GF-D8 (cell line): ENCODE measurements at places on chromosomes 5 and 9.

GRCh38 chr9:82757924-82758323, 305.0 kb downstream of the RASEF start:
- DNase-seq: no peak

DNA sequence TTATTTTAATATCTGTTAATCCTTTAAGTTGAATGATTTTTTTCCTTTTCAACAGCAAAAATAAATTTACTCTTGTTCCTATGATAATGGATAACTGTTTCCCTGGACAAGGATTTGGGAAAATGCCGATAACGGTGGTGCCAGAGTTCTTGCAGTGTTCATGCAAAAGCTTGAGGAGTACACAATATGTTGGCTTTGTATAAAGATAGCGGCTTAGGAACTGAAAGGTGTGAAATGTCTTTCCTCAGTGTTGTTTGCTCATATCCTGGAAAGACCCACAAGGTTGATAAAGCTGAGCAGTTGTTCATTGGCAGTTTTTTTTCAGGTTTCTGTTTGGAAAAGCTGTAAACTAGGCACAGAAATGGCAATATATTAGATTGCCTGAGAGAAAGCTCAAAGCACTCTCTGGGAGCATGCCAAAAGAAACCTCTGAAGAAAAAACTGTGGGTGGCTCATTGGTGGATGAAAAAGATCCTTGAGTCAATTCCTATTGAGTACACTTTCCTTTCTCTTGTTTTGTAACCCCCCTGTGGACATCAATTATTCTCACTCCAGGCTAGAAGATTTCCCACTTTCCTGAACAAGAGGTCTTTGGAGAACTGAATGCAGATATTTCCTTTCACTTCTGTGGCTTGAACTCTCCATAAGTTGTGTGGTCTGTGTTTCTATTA, 117.2 kb upstream of the RGMB start:
- no peak for DNase-seq

- DNase-seq: no peak
These were observed 14.0 kb downstream of the OR13J1 start for GRCh38 chr9:35856206-35856605.

GRCh38 chr5:95590880-95591279, 29.0 kb upstream of the GPR150 start:
- DNase-seq: peak; percentile 7

- DNase-seq: no peak
These were observed 203.3 kb downstream of the ADAMTS12 start for GRCh38 chr5:33688526-33688925.

- DNase-seq: no peak
These were observed 79.3 kb upstream of the OTULINL start for GRCh38 chr5:14502294-14502690.

DNA sequence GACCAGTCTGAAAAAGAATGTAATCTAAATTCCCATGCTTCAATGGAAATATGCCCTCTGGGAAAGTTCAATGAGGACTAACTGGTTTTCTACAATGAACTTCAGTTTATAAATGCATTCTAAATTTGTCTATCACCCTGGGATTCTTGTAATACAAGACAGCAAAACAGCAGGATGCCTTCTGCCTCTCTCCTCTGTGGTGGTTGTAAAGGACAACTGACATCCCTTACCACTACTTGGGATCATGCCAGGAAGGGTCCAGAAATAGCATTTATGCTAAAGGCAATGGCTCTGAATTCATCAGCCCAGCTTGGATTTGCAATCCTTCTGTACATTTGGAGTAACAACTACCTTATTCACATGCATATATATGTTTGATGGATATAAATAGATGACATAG, 97.3 kb upstream of the ADAMTS16 start:
- no peak for DNase-seq

GRCh38 chr9:125634040-125634717, 72.8 kb downstream of the MAPKAP1 start:
- no peak for DNase-seq

GRCh38 chr9:29928072-29928471, 2354.8 kb upstream of the C9orf72 start:
- no peak for DNase-seq

DNA sequence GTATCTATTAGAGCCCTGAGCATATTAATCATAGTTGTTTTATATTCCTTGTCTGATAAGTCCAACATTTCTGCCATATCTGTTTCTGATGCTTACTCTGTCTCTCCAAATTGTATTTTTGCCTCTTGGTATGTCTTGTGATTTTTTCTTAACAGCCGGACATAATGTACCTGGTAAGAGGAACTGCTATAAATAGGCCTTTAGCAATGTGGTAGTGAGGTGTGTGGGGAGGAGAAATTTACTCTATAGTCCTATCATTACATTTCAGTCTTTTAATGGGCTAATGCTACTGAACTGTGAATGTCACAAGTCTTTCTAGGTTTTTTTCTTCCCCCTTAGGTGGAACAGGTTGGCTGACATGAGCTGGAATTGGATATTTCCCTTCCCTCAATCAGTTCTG, 176.1 kb upstream of the FGF10 start:
- DNase-seq: no peak

- DNase-seq: no peak
These were observed 38.1 kb downstream of the ITGA1 start for GRCh38 chr5:52825826-52826225.

DNA sequence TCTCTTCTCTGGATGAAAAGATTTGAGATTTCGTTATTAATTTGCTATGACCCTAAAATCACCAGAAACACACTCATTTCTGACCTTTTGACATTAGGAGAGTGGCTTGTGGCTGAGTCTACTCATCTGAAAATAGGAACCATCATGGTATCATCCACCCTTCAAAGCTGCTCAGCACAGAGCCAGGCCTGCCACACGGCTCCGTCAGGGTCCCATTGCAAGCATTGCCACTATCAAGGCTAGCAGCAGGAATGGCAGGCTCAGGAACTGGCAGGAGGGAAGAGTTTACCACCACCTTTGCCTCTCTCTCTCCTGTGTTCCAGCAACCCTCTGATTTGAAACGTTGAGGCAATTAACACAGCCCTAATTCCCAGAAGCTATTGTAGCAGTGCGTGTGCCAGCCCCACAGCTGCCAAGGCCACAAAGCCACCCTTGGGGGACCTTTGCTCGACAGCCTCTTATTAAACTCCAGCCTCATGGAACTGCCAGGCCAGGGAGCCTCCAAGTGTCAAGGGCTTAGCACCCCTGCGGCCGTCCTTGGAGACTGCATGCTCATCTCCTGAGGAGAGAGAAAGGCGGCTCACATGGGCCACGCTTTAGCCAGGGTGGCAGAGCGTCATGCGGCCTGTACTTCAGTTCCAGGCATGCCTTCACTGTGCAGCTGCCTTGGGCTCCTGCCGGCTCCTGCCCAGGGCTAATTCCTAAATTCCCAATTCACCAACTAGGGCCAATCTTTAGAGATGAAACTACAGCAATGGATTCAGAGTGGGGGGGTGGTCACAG, 145.9 kb downstream of the ROR2 start:
- no peak for DNase-seq

GRCh38 chr9:126501383-126502331, 112.1 kb upstream of the LMX1B start:
- DNase-seq: no peak

GRCh38 chr9:130895481-130896232, 955 bp downstream of the QRFP start:
- no peak for DNase-seq

GRCh38 chr9:928363-929042, 48.0 kb upstream of the DMRT3 start:
- DNase-seq: no peak

DNA sequence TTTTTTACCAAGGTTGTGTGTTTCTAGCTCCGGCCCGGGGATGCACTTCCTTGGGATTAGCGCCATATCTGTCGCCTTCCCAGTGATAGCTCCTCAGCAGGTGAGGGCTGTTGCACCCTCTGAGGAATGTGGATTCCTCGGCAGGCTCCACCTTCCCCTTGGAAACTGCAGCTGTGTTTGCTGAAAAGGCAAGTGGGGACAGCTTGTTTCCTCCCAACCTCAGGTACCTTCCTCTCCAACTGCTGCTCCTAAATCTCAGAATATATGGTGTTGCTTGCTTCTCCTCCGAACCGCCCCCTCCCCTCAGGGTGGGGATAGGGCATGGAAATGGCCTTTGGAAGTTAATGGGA, 1.3 kb downstream of the SLC1A1 start:
- DNase-seq: no peak

DNA sequence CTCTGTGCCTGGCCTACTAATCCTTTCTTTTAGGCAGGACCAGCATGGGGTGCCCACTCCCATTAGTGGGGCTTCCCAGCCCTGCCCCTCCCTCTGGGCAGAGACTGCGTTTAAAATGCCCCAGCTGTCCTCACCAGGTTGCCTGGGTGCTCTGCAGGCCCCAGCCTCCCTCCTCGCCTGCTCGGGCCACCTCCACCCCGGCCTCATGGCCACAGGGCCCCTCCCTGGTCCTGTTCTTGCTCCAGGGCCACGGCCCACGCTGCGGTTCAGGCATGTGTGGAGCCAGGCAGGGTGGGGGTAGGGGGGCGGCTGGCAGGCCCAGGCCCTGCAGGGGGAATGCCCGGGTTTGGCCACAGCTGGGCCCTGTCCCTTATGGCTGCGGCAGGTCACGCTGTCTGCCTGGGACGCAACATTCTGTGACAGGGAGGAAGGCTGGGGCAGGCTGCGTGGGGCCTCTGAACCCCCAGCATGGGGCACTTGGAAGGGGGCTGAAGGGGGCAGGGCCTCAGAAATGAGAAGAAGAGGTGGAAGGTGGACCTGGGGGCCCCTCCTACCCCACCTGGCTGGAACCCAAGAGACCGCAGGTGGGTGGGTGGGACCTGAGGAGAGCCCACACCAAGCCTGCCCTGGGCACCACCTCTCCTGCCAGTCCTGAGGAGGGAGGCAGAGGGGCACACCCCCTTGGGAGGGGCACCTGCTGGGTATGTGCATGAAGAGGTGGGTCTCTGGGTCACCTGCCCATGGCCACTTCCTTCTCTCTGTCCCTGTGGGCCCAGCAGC, at the start of gene LCN12:
Gene LCN12 (plus strand): TSS at position 733 of the 780 bp plus-strand sequence. CDS start 55 bp downstream, outside the sequence.
- no peak for DNase-seq

DNA sequence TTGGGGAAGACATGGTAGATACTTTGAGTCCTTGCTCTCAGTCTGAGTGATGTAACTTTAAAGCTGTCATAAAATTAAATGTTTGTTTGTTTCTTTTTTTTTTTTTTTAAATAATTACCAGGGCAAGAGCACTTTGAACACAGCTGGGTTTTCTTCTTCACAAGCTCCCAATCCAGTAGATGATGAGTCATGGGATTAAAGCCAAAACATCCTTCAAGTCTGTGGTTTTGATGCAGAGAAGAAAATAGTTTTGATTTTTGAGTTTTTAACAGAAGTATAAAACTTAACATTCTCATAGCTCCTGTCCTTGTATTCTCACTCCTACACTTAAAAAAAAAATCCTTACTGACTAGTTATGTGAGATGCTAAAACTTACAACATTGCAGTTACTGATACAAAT, 34.8 kb upstream of the IL31RA start:
- DNase-seq: no peak

DNA sequence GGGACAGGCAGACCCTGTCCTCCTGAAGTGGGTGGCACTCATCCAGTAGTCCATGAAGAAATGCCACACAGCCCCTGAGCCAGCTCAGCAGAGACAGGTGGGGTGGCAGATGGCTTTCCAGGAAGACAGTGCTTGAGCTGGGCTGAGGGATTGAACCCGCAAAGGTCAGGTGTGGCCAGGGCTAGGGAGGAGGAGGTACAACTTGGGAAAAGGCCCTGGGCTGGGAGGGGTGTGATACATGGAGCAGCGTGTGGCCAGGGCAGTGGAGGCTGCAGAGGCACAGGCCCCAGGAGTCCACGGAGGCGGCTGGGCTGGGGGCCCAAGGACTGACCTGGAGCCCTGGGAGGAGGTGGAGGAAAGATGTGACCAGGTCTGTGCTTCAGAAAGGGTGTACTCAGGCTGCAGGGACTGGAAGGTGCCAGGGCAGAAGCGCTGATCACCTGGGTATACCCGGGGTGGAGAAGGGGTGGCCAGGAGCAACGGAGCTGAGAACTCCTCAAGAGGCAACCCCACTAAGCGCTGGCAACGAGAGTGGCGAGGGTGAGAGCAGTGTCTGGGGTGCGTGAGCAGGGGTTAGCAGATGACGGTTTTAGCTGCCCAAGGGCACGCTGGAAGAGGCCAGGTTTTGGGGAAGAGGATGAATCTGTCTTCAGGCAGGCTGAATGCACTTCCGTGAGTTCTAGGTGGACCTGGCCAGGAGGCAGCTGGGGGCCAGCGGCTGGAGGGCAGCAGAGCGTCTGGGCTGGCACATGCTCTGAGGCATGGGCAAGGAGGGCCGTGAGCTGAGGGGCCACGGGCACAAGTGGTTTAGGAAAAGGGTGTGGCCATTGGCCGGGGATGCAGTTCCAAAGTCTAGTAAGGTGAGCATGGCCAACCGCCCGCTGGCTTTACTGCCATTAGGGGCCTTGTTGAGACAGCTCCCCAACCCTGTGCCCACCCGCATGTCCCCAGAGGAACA, 3.9 kb upstream of the RABL6 start:
- DNase-seq: no peak

- DNase-seq: no peak
These were observed 605.4 kb downstream of the TLE1 start for GRCh38 chr9:81083854-81084512.

GRCh38 chr5:179427032-179427675, 81.9 kb upstream of the ADAMTS2 start:
- DNase-seq: no peak

DNA sequence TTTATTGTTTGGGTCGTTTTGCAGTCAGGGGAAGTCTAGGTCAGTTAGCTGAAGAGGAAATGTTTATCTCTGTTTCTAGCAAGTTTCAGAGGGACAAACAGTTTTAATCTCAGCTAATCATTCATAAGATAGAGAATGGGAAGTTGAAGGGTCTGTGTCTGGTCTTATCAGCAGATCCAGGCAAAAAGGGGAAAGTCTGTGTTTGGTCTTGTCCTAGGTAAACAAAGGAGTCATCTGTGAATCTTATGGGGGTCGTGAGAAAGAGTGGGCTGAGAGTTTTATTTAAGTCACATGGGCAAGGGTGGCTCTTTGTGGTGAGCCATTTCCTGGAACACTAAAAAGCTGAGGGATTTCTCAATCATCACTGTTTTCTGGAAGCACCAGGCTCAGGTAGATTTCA, 5.6 kb upstream of the SNCAIP start:
- no peak for DNase-seq

DNA sequence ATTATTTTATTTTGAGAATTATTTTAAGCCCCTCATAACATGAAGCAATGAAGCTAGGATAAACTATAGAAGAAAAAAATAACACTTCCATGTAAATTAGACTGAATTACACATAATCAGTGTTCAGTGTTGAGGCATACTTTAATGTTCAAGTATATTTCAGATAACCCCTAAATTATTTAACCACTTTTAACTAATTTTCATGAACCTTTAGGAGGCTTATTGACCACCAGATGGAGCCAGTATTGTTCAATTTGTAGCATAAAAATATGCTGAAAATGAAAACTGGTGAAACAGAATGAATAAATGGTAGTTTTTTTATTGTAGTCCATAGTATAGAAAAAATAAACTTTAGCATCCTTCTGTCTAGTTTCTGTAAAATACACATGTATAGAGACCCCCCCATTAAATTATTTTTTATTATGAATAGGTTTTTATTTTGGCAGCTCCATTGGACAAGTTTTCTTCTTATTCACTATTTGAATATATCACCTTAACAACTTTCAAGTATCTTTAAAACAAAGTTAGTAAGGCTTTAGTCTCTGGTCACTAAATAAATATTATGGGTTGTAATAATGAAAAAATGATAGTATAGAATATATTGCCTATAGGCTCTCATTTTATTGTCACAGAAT, 190.1 kb downstream of the CWC27 start:
- DNase-seq: no peak

GRCh38 chr5:179795049-179795862, 1.5 kb downstream of the LTC4S start:
- DNase-seq: no peak
